Stimulated activated naive CD4-positive, alpha-beta T cell (primary cell): ENCODE measurements at places on chromosomes 7 and 10.

- DNase-seq = no peak
Measured at GRCh38 chr7:86914551-86914950, 144.9 kb downstream of the ELAPOR2 start.

DNA sequence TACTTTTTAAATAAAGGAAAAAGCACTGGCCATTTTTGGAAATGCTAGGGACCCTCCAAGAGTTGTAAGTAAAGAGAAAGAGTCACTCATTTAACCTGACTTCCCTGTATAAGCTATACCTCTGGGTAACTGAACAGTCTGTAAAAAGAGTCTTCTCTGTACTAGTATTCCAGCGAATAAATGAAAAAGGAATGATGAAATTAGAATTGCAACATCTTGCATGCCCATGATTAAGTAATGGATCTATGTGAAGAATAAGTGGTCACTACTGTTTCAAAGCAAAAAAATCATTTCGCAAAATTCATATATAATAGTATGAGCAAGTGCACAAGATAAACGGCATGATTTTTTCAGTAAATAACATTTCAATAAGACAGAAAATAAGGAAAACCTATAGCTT lies 116.8 kb downstream of the ZFAND4 start:
- no peak for DNase-seq

DNA sequence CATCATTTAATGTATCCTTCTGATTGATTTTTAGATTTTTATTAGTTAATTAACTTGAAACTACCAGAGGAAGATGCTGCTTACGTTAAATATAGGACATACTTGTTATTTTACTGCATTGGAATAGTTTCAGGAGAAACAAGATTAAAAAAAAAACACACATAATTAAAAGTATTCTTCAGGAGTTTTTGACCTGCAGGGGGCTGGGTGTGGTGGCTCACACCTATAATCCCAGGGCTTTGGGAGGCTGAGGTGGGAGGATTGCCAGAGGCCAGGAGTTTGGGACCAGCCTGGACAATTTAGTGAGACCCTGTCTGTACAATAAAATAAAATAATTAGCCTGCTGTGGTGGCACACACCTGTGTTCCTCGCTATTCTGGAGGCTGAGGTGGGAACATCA lies 10.7 kb downstream of the CBLL1 start:
- DNase-seq = no peak

- no peak for DNase-seq
Measured at GRCh38 chr7:2598154-2598823, 33.5 kb upstream of the TTYH3 start.

GRCh38 chr10:113681533-113682470 lies 2.1 kb downstream of the CASP7 start:
- DNase-seq = no peak

DNA sequence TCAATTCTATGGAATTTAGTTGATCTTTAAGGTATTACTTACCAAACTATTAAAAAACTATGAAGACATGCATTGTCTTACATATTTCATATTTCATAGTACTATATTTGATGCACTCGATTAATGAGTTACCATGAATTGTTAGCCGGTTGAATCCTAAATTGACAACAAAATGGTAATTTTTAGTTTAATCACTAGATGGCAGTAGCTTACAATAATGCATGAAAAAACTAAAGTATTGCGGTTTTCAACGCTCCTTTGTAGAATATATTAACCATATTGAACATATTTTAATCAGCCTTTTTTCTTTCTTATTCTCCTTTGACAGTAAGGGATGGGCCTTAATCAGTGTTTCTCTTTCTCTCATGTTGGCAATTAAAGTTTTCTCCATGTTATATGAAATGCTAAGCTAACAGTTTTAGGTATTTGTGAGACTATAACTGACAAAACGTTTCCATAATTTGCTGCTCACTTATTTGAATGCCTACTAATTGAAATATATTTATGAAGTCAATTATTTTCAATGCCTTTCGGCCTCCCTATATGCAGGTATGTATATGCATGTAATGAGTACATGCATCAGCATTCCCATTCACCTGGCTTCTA lies 48.5 kb upstream of the ARL4A start:
- peak; percentile 14 for DNase-seq

DNA sequence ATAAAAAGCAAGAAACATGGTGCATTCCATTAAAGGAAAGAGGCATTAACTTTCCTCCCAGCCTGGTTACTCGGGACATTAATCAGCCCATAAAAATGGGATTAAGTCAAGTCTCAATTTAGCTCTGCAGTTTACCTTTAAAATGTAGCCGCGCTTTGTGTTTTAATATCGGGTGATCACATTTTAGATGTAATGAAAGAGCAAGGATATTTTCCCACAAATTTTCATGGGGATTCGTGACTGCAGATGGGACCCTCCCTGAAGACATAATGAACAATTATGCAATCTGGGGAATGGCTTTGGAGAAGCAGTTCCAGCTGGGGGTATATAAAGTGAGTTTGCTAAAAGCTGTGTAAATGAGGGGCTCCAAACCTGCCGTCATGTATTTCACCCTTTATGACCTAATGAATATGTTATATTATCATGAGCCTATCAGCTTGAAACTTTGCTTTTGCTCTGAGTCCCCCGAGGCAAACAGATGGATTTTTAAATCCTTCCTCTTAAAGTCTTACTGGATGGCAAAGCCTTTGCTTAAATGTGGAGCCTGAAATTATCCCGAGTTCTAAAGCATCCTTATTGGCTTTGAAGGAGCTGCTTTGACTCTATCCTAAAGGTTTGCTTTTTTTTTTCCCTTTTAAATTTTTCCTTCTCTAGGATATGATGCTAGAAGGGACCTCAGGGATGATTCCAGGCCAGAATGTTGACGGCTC lies 31.8 kb downstream of the BAMBI start:
- no peak for DNase-seq

- no peak for DNase-seq
Measured at GRCh38 chr10:7435674-7436073, 24.8 kb upstream of the SFMBT2 start.

DNA sequence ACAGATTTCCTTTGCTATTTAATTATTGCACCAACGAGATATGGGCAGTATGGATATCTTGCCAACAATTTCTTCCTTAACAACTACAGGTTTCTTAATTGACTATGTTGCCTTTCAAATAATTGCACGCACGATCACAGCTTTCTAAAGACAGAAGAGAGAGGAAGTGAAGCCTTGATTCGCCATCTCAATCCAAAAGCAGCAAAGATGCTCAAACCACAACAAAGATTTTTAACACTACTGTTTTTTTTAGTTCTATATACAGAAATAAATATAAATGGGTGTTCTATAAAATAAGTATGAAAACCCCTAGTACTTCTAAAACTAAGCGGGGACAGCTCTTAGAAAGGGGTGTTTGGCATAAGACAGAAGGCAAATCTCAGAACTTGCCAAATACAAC lies 251.3 kb downstream of the SFMBT2 start:
- DNase-seq = peak; percentile 67

GRCh38 chr7:80922253-80923049 lies 3.6 kb upstream of the SEMA3C start:
- DNase-seq = no peak

- DNase-seq = no peak
Measured at GRCh38 chr7:28246921-28247461, 66.4 kb upstream of the JAZF1 start.

GRCh38 chr10:9734218-9734617 lies 1283.5 kb upstream of the CELF2 start:
- DNase-seq = no peak
